ENCODE measurements at places on chromosomes 12 and 14.

DNA sequence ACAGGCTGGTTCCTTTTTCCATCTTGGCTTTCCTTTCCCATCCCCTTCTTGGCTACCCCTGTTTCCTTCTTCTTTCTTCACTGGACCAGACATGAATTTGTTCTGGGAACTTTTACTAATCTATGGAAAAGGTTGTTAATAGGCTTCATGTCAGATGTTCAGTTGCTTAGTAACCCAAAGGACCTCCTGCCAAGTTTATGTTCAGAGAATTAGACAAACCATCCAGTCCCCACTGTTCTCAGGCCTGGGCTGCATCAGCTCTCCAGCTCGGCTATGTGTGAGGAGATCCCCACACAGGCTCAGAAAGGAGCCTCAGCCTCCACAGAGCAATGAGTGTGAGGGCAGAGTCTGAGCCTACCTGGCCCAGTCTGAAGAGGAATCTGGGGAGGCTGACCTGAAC is 78.0 kb downstream of the AKAP6 start:
- no peak for DNase-seq

DNA sequence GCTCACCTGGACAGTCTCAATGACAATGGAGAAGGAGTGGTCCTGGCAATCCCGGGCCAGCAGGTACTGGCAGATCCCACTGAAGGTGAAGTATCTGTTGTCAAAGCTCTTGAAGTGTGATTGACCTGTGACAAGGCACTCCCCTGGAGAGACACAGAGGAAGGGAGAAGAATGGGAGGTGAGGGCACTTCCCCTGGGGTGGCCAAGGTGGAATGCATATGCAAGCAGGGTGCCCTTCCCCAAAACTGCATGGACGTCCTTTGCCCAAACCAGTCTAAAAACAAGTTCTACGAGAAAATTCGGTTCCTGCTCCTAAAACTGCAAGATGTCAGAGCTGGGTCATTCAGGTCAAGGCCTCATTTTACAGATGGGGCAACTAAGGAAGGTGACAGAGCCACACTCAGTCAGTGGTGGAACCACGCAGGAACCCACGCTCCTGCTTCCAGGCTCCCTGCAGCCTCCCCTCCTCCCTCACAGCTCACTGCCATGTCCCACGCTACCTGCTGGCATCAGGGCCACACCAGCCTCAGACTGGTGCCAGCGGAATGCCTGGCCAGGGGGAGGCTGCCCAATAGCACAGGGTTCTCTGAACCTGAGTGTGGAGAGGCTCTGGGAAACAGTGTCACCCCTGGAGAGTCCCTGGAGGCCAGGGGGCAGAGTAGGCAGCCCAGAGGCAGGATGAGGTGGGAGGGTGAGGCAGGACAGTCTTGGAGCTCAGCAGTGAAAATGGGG is 59.2 kb downstream of the VWF start:
- DNase-seq: no peak

DNA sequence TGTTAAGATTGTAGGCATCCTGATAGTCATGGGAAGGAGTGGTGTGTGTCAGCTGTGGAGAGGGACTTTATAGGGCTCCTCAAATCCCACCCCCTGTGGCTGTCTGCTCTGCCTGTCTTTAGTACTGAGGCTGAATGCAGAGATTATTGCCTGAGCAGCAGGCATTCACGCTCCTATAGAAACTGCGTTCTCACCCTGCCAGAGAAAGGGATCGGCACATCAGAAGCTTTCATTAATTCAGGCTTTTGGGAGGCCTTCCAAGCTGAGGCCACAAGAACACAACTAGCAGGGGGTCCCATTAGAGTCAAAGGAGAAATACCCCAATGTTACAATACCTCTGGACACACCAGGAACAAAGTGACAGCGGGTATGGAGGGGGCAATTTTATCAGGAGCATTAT is 12.6 kb downstream of the KCNK10 start:
- no peak for DNase-seq

DNA sequence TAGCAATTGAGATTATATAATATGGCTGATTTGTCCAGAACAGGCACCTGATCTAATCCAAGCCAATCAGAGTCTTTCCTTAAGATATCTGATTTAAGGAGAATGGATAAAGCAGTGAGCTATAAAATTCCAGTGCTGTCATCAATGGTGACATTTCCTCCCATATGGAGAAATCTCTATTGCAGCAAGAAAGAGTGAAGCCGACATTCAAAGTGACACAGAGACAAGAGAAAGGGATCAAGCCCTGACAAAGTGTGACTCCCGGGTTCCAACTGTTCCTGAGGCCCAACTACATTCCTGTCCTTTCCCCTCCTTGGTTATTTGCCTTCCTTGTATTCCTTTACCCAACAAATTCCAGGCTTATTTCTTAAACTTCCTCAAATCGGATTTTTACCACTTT is 430.0 kb upstream of the SOX5 start:
- DNase-seq: no peak

Data from activated naive CD4-positive, alpha-beta T cell treated with anti-CD3 and anti-CD28 coated beads for 36 hours (primary cell).